ENCODE measurements at places on chromosomes 3 and 15. TPM values are rescaled to one million over a fixed set of nuclear protein-coding genes. Genes with fewer than 3 reads are reported as not detected.

DNA sequence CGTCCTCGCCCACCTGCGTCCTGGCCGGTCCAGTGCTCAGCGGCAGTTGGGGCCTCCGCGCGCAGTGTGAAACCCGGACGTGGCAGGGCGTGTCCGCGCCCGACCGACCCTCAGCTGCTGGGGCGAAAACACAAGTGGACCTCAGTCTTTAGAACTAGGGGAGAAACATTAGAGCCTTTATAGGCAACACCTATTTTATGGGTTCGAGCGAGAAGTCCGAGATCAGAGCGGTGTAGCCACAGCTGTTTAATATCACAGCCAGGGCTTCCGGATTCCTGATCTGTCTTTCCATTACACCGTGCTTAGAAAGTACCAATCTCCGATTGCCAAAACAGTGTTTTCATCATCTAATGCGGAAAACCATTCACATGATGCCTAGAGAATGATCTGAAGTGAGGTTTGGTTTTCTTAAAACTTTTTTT is 506 bp downstream of the RAD51 start:
- H3K4me1 ChIP-seq, result peaks cover 10% of the 10 kb centered on the region
- DNase-seq, result peak; percentile 16
- H3K27me3 ChIP-seq, result no peaks in the 10 kb centered on the region

DNA sequence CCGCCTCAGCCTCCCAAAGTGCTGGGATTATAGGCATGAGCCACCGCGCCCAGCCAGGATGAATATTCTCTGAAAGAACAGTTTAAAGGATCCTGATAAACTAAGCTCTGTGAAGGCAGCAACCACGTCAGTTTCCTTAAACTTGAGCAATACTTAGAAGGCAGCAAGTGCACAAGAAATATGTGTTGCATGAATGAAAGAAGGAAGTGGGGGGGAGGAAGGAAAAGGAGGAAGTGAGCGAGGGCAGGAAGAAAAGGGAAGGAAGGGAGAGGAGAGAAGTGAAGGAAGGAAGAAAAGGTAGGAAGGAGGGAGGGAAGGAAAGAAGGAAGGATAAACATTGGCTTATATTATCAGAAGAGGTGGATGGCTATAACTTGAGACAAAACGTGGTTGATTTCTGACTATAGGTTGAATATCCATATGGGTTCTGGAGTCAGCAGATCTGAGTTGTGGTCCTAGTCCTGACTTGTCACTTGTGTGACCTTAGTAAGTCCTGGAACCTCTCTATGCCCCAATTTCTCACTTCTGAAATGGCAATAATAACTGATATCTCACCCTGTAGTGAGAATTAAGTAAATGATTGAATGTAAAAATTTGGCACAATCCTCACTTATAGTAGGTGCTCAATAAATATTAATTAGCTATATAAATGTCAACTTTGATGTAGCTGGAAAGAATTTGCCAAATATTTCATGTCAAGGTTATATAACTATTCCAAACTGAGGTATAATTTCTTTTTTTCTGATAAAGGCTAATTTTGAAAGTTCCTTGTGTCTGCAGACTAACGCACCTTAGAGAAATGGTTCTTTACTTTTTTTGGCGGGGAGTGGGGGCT is 12.0 kb upstream of the SEMA4B start:
- no peaks in the 10 kb centered on the region for H3K36me3 ChIP-seq
- no peak for DNase-seq
- H3K27ac ChIP-seq, result no peak overlapping the region
- peaks cover 17% of the 10 kb centered on the region for H3K4me1 ChIP-seq
- H3K4me3 ChIP-seq, result no peak overlapping the region
- H3K27me3 ChIP-seq, result no peaks in the 10 kb centered on the region

GRCh38 chr3:50192689-50193141 is 1.3 kb downstream of the GNAT1 start:
- H3K27me3 ChIP-seq, result no peaks in the 10 kb centered on the region
- DNase-seq, result peak; percentile 85
- H3K27ac ChIP-seq, result no peak overlapping the region
- no peak overlapping the region for H3K4me3 ChIP-seq

DNA sequence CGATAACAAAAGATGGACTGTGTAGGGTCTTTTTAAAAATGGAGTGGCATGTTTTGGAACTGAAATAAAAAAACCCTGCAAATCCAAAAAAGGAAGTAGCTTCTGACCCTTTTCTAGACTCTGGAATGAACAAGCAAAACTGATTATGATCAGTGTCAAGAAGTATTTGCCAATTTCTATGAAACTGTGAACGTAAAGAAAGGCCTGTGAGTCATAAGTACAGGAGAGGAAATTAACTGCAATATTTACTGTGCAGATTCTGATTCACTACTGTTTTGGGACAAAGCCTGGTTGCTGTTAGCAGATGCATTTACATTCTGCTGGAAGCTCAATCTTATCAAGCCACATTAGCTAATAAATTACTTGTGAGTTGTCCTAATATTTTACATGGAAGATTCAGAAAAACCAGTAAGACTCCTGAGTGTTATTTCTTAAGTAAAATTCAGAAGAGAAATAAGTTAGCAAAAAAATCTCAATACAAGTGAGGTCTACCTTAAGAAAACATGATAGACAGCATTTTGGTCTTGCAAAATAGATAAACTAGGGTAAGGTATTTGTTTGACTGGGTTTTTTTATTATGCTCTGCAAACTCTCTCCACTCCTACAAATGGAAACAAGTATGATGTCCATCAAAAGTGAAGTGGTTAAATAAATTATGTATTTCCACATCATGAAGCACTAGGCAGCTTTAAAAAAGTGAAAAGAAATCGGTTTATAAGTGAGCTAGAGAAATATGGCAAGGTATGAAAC is 90.2 kb upstream of the LMOD3 start:
- peaks cover 18% of the 10 kb centered on the region for H3K4me1 ChIP-seq
- no peaks in the 10 kb centered on the region for H3K36me3 ChIP-seq
- peak; percentile 77 for DNase-seq
- H3K4me3 ChIP-seq, result no peak overlapping the region
- H3K27me3 ChIP-seq, result no peaks in the 10 kb centered on the region

DNA sequence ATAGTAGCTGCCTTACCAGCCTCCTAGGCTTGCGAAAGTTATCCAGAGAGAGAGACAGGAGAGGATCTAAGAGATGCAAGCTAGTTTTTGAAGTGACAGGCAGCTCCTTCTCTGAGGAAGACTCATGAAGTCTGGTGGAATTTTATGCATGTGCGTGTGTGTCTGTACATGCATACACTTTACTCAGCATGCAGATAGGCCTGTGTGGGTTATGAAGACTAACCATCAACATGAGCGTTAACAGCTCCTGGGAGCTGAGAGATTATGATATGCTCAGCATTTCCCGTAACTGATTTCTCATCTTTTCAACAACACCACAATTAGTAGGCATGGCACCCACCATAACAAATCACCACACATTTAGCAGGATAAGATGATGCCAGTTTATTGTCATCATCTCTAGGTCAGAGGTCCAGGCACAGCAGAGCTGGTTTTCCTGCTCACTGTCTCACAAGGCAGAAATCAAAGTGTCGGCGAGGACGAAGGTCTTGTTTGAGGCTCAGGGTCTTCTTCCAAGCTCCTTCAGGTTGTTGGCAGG is 239.5 kb downstream of the CACNA2D3 start:
- no peaks in the 10 kb centered on the region for H3K4me1 ChIP-seq
- H3K27ac ChIP-seq, result no peak overlapping the region
- H3K4me3 ChIP-seq, result no peak overlapping the region
- H3K36me3 ChIP-seq, result no peaks in the 10 kb centered on the region

GRCh38 chr15:72813345-72814004 is 29.9 kb upstream of the ADPGK start:
- H3K36me3 ChIP-seq, result no peaks in the 10 kb centered on the region
- peak; percentile 27 for DNase-seq
- H3K4me1 ChIP-seq, result no peaks in the 10 kb centered on the region
- no peak overlapping the region for H3K27ac ChIP-seq

DNA sequence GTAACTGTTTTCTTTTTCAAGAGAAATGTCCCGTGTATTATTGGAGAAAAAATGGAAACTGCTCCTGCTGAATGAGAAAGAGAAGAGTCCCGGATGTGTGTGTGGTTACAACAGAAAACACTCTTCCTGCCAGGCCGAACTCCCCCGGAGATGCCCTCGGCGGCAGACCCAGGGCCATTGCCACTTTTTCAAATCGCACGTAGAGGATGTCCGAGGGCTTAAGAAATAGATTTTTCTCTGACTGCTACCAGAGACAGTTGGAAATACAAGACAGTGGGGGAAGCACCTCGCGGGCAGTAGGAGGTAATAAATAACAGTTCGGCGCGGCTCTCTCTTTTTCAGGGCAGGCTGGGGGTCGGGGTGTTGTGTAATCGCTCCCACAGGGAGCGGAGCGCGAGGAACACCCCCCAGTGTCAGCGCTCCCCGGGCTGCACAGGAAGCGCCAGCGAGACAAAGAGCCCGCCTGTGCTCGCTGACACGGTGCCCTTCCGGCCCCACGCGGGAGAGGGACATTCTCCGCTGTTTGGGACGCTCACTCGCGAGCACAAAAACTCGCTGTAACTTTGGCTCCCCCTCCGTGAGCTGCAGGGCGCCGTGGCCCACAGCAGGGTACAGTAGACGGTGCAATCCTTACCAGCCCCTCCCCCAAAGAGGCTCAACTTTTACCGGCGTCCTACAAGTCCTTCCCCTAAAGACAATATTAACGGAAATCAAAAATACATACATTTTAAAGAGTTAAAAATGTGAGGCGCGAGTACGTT is 1.1 kb downstream of the VGLL4 start:
- H3K27ac ChIP-seq, result peak overlapping the region; percentile 74
- H3K4me3 ChIP-seq, result peak overlapping the region; percentile 84
- DNase-seq, result peak; percentile 73
- no peaks in the 10 kb centered on the region for H3K36me3 ChIP-seq
- H3K27me3 ChIP-seq, result no peaks in the 10 kb centered on the region

GRCh38 chr3:40309925-40310695 is 603 bp downstream of the EIF1B start:
- DNase-seq, result peak; percentile 32
- peak overlapping the region; percentile 25 for H3K27ac ChIP-seq
- H3K4me3 ChIP-seq, result peak overlapping the region; percentile 93
- H3K27me3 ChIP-seq, result no peaks in the 10 kb centered on the region
- peaks cover 17% of the 10 kb centered on the region for H3K36me3 ChIP-seq

- no peak overlapping the region for H3K27ac ChIP-seq
- no peaks in the 10 kb centered on the region for H3K36me3 ChIP-seq
- DNase-seq, result no peak
- H3K4me3 ChIP-seq, result no peak overlapping the region
- H3K27me3 ChIP-seq, result no peaks in the 10 kb centered on the region
Measured at GRCh38 chr3:172580680-172581401, 57.6 kb upstream of the TNFSF10 start.

DNA sequence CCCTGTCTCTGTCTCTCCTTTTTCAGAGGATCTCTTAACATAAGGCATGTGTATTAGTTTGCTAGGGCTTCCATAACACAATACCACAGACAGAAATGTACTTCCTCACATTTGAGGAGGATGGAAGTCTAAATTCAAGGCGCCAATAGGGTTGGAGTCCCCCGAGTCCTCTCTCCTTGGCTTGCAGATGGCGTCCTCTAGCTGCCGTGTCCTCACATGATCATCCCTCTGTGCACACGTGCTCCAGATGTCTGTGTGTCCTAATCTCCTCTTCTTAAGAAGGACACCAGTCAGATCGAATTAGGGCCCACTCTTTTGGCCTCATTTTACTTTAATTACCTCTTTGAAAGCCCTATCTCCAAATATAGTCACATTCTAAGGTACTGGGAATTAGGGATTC is 23.0 kb upstream of the BFSP2 start:
- H3K36me3 ChIP-seq, result no peaks in the 10 kb centered on the region
- DNase-seq, result no peak
- H3K4me1 ChIP-seq, result no peaks in the 10 kb centered on the region

Gene IQCB1
- 29.0 TPM for total RNA-seq

Gene CP
- not detected for total RNA-seq

All from PC-3 (cell line).